ENCODE measurements at places on chromosomes 12 and 14.

- DNase-seq, result no peak
These were observed 130.7 kb downstream of the TMTC2 start for GRCh38 chr12:82817368-82817767.

DNA sequence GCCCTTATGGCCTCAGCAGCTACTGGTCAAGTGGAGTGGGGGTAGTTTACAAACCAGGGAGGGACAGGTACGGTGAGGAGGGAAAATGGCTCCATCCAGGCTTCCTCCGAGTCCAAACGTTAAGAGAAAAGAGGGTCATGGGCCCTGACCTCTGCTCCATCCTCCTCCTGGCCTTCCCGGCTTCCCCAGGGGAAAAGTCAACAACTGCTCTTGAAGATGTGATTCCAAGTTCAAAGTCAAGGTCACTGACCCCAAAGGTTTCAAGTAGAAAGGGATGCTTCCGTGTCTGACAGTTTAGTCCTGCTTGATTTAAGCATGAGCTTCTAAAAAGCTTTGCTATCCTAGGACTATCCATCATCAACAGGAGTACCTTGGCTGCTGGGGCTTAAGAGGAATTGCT lies 28.5 kb downstream of the CCDC88C start:
- DNase-seq, result no peak

DNA sequence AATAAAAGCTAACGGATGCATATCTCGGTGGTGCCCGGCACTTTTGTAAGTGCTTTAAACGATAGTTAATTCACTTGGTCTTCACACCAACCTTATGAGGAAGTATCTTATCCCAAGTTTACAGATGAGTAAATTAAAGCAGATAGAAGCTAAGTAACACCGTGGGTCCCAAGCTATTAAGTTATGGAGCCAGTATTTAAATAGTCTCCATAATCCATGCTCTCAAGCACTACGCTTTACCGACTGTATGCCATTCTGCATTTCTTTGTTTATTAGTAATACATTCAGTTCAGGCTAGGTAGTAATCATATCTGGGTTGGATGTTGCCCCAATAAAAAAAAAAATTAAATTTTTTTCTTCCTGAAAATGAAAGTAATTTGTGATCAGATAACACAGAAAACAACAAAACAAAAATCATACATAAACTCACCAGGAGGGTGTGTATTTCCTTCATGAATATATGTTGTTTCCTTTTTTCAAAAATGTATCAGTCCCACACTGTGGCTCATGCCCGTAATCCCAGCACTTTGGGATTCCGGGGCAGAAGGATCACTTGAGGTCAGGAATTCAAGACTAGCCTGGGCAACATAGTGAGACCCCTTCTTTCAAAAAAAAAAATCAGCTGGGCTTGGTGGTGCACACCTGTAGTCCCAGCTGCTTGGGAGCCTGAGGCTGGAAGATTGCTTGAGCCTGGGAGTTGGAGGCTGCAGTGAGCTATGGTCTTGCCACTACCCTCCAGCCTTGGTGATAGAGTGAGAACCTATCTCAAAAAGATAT lies 1.4 kb upstream of the M6PR start:
- no peak for DNase-seq

- no peak for DNase-seq
These were observed 454.4 kb downstream of the VRK1 start for GRCh38 chr14:97251491-97252155.

DNA sequence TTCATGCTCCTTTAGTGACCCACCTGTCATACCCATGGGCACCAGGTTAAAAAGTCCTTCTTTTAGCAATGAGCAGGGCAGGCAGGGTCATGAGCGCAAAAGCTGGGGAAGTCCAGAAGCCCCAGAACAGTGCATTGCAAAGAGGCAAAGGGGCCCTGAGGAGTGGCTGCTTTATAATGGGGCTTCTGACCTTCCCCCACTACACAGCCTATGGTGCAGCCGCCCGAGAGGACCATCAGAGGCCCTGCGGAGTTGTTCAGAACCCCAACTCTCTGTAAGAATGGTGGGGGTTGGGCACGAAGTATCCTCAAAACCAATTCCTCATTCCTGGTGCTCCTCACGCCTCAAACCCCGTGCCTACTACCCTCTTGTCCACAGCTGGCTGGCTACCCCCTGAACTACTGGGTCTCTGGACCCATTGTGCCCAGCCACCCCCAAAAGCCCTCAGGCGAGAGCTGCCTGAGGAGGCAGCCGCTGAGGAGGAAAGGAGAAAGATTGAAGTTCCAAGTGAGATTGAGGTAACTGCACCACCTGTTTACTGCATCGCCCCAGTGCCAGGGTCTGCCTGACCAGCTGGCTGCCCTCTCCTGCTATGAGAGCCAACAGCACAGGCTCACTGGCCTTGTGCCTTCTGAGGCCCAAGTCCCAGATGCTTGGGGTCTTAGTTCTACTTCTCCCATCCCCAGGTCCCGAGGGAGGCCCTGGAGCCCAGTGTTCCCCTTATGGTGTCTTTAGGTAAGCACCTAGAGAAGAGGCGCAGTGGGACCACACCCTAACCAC lies 6.7 kb downstream of the REC8 start:
- DNase-seq, result no peak

- peak; percentile 0 for DNase-seq
These were observed 380.9 kb upstream of the TMTC1 start for GRCh38 chr12:30164382-30165318.

GRCh38 chr12:82648259-82648909 lies 38.3 kb upstream of the TMTC2 start:
- DNase-seq, result no peak

DNA sequence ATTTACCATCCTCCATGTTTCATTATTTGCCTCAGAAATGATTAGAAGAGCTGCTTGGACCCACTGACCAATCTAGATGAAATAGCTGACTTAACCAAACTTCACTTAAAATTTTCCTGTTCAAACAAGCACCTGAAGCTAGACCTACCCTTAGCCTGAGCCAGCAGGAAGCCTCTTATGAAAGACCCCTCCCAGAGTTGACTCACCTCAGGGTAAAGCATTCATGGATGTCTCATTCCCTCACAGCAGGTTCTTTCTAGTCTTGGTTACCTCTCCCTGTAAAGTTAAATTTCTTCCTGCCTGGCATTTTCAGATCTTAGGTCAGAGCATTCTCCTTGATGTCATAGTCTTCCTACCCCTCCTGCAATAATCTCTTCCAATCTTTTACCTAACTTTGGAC lies 1209.8 kb downstream of the FLRT2 start:
- DNase-seq, result no peak

DNA sequence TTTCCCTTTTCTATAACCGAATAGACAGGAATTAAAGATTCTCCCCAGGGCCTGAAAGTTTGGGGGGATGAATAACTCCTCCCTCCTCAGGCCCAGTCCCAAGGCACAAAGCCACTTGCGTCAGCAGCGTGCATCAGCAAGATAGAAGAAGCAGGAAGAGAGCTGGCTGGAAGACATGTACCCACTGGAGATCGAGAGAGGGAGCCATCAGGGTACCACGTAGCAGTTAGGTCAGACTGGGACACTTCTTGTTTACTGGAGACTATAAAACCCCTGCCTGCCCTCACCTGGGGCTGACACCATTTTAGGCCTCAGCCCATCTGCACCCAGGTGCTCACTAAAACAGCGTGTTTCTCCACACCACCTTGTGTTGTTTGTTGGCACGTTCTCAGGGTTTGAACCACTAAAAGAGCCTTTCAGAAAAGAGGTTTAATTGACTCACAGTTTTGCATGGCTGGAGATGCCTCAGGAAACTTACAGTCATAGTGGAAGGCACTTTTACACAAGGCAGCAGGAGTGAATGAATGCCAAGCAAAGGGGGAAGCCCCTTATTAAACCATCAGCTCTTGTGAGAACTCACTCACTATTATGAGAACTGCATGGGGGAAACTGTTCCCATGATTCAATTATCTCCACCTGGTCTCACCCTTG lies 93.2 kb downstream of the TMTC3 start:
- DNase-seq, result no peak

DNA sequence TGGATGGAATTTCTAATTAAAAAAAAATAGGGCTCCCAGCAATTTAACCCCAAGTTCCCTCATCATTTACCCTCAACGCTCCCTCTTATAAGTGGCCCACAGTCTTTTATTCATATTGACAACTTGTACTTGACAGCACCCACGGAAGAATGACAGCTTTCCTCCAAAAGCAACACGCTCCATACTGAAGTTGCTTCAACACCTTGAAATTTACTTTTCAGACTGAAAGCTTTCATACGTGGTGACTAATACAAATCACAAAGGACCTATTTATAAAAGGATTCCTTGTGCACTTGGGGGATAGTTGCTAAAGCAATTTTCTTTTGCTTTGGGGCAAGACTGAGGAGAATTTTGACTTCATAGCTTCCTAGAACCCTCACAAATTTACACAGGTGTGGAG lies 1629.4 kb upstream of the SEL1L start:
- no peak for DNase-seq
